ENCODE measurements at places on chromosomes 7 and 10.
A peak's percentile ranks its signal among the peaks of the same experiment; 100 is the strongest.

- no peak for DNase-seq
Measured at GRCh38 chr7:81525841-81526240, 244.0 kb downstream of the HGF start.

- DNase-seq = no peak
Measured at GRCh38 chr7:24970676-24971075, 9.3 kb downstream of the OSBPL3 start.

DNA sequence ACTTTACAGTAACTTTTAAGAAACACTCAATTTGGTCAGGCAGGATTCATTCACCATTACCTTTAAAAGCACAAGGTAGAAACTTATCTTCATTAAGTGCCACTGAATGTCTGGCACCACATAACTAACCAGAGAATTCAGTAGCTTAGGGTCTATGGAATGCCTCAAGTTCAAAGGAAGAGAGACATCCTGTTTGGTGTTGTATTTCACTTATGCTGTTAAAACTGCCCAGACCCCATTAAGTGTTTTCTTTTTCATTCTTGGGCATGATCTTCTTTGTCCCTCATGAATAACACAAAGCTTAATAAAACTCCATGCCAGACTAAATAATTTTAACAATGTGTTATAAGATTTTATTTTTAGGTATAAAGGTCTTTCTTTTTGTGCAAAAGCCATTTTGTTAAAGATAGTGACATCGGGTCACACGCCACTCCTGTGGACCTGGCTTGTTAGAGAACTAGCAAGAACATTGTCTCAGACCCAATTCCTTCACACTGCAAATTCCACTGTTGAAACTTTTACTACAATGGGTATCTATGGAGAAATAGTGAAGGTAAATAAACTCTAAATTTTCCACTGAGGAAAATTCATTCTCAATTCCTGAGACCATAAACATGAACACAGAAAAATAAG is 221.0 kb downstream of the TWIST1 start:
- no peak for DNase-seq

- no peak for DNase-seq
Measured at GRCh38 chr10:74177140-74177677, 26.2 kb downstream of the ADK start.

DNA sequence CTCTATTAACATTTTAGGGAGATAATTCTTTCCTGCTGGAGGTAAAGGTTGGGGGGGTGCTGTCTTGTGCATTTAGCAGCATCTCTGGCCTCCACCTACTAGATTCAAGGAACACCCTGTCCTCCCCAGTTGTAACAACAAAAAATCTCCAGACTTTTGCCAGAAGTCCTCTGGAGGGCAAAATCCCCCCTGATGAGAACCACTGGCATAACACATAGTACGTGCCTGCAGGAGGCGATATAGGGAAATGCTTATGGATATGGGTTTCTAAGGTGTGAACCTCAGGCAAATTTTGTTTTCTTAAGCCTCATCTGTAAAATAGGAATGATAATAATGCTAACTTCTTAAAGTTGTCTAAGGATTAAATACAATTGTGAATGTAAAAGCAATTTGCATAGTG is 2.9 kb upstream of the OSBPL3 start:
- no peak for DNase-seq

DNA sequence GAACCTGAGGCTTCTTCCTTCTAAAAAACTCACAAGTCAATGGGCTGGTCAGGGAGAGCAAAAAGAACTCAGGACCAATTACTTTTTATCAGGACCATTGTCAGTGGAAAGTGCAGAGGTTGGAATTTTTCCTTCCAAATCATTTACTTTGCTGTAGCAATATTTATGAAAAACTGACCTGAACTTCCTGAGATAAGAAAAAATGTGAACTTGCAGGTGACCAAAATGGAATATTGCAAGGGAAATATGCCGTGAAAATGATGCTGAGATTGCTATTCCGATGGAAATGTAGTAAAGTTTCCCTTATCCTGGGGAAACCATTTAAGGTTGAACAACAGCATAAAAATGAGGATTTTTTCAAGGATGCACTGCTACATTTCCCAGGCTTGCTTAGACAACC is 148.3 kb upstream of the PFKP start:
- DNase-seq = no peak

DNA sequence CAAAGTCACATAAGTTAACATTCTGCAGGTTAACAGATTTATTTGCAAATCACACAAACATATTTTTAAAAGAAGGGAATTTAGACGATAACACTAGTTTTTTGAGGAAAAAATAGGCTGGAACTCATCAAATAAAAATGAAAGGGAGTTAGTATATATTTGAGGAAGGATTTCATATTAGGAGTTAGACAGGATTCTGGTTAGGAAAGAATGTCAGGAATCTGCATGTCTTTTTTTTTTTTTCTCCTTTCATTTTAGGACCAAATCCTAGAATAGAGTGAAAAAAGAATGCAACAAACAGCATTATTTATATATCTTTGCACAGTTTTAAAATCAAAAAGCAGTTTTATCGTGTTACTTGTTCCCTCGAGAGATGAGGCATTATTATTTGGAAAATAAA is 8.9 kb upstream of the TRDMT1 start:
- DNase-seq = no peak

DNA sequence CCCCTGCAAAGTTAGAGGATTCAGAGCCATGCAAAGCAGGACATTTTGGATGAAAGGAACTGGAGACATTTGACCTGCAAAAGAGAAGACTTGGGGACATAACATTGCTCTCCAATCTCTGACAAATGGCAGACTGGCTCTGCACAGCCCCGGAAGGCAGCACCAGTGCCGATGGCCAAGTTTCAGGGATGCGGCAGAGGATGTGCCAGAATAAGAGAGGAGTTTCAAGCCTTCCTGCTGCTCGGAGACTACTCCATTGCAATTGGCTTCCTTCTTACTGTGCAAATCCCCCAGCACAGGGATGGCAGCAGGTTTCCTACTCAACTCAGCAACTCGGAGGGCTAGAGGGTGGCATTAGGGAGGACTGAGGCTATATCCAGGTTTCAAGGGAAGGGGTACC is 268.8 kb upstream of the ZMIZ1 start:
- no peak for DNase-seq

GRCh38 chr7:154767142-154767541 is 235.8 kb downstream of the PAXIP1 start:
- DNase-seq = no peak

- peak; percentile 60 for DNase-seq
Measured at GRCh38 chr10:34666008-34666704, 148.9 kb downstream of the PARD3 start.

DNA sequence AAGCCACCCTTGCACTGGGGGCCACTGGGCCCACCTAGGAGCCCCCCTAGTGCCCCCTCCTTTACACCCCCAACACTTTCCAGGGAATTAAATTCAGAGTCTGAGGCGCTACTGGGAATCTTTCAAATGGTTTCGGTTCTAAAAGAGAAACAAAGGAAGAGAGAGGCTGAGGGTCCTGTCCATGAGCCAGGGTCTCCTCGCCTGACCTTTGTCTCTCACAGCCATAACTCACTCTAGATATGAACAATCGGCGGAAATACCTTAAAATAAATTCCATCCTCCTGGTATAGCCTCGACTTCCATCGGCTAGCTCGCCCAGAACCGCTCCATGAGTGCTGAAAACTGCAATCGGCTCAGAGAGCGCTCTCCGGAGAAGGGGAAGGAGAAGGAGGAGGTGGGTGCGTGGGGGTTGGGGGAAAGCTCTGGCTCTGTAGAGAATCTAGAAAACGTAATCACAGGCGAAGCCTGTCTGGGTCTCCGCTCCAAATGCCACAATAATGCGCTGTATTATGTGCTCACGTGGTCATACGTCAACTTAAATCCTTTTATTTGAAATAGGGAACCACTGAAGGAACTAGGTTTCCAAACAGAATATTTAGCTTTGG is 12.6 kb downstream of the HOXA4 start:
- no peak for DNase-seq

- DNase-seq = no peak
Measured at GRCh38 chr10:100130831-100131230, 49.2 kb upstream of the CPN1 start.

DNA sequence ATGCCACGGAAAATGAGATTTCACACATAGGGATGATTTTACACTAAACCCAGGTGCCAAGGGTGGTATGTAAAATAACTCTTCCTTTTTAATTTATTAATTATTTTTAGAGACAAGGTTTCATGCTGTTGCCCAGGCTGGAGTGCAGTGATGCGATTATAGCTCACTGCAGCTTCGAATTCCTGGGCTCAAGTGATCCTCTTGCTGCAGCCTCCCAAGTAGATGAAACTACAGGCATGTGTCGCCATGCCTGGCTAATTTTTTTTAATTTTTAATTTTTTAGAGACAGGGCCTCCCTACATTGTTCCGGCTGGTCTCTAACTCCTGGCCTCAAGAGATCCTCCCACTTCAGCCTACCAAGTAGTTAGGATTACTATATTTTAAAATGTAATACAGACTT is 2.3 kb upstream of the CNNM1 start:
- DNase-seq = no peak

DNA sequence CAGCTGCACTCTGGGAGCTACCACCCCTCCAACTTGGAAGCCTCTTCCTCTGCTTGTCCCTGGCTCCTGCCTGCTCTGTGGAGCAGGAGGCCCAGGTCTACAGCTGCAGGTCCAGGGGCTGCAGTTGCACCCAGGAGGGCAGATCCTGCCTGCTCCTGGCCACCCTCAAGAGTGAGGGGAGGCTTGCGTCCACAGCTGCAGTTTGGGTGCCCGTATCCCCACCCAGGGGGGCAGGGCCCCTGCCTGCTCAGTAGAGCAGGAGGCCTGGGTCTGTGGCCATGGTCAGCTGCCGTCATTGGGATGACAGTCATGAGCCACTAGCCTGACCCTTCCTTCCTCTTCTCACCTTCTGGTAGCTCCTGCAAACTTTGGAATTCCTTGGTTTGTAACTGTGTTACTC is 25.1 kb downstream of the HHEX start:
- DNase-seq = no peak

- peak; percentile 82 for DNase-seq
Measured at GRCh38 chr10:52353960-52354394, 39.9 kb downstream of the DKK1 start.

- no peak for DNase-seq
Measured at GRCh38 chr7:7569615-7570014, 2.9 kb downstream of the MIOS start.

GRCh38 chr7:38630720-38631673 is at the start of gene AMPH:
Gene AMPH, minus strand, starts transcription at chr7:38631373. Its CDS starts 22 bp downstream, at chr7:38631351.
- DNase-seq = peak; percentile 6

DNA sequence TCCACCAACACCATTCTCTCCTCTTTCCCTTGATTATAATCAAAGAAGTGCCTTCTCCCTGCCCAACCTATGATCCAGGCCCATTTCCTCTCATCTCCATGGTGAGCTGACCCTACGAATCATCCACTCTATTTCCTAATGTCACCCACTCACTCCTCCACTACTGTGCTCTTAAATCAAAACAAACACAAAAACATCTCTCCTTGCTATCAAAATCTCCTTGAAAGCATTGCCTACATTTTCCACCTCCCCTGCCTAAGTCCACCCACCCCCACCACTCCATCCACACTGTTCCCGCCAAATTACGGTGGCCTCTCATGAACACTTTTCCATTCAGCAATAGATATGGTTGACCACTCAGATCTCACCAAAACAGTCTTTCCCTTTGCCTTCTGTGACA is 5.3 kb downstream of the DYDC1 start:
- no peak for DNase-seq

- DNase-seq = no peak
Measured at GRCh38 chr10:100888957-100889356, 23.8 kb upstream of the SLF2 start.

DNA sequence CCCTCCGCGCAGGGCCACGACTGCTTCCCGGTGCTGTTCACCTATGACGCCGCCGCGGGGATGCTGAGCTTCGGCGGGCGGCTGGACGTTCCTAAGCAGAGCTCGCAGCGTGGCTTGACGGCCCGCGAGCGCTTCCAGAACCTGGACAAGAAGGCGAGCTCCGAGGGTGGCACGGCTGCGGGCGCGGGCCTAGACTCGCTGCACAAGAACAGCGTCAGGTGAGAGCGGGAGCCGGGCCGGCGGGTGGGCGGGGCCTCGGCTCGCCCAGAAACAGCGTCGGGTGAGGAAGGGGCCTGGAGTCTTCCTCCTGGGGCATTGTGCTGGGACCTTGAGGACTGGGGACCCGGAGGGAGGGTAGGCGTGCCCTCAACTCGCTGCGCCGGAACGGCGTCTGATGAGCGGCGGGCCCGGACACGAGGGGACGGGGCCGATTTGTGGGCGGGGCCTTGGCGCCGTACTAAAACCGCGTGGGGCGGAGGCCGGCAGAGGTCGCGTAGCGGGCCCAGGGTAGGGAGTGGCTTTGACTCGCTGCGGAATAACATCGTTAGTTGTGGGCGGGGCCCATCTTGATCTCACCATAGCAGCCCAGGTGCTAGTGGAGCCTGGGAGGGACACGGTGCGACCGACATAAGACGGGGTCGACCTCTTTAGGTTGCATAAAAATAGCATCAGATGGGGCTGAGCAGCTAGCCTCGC is 15.6 kb downstream of the PDAP1 start:
- DNase-seq = no peak

DNA sequence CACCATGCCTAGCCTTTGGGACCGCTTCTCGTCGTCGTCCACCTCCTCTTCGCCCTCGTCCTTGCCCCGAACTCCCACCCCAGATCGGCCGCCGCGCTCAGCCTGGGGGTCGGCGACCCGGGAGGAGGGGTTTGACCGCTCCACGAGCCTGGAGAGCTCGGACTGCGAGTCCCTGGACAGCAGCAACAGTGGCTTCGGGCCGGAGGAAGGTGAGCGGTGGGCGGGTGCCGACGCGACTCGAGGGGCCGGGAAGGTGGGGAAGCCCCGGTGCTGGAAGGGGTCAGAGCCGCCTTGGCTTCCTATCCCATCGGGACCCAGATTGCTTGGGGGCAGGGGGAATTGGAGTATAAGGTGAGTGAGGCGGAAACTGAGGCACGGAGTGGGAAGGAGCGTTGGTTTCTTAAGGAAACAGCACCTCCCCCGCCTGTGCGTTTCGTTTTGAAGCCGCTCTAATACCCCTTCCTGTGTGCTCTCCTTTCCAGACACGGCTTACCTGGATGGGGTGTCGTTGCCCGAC is 547 bp downstream of the DDIT4 start:
- no peak for DNase-seq

DNA sequence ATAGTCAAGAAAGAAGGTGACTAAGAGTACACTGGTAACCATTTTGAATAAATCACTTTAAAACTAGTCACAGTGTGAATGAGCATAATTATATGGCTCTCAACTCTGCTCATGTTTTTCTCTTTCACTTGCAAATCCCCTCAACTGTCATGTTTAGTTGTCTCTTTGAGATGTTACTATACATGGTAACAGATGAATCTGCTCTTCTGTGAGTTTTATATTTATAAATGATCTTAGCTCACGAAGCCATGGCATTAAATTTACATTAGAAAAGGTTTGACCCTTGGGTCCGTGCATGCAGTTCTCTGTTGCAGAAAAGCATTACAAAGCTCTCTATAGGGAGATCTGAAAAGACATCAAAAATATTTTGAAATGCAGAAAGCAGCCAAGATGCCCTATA is 33.0 kb upstream of the LRRTM3 start:
- DNase-seq = no peak

DNA sequence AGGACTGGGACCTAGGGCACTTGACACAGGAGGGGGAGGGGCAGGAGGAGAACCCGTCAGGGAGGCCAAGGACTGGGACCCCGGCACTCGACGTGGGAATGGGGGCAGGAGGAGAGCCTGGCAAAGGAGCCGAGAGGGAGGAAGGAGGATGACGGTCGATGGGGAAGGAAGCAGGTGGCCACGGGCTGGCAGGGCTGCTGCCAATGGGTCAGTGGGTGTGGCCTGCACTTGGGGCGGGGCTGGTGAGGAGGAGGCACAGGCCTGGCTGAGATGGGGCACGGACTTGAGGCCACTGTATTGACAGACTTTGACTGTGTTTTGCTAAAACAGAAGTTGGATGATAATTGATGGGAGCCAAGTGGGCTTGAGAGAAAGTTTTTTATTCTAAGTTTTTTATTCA is 68.9 kb downstream of the RBM33 start:
- no peak for DNase-seq

- DNase-seq = no peak
Measured at GRCh38 chr10:124086787-124087671, 6.4 kb downstream of the CHST15 start.

All from BJ (cell line).